Activated T-cell treated with anti-CD3 and anti-CD28 coated beads, Interleukin-2, amount 50 U/mL, for 72 hours (primary cell): ENCODE measurements at places on chromosomes 2 and 18.

DNA sequence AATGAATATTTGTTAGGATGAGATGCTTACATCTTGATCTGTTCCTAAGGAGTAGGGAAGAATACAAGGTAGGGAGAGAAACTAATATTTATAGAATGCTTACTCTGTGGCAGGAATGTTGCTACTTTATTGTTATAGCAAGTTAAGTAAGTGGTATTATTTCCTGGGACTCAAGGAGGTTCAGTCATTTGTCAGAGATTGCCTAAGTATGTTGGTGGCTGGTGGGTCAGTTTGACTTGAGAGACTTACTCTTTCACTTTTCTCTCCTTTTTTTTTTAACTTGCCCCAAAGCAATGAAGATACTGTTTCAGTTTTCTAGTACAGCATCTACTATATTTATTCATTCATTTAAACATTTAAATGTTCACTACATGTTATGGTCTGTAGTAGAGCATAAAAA lies 209.2 kb upstream of the STON1 start:
- DNase-seq = no peak

DNA sequence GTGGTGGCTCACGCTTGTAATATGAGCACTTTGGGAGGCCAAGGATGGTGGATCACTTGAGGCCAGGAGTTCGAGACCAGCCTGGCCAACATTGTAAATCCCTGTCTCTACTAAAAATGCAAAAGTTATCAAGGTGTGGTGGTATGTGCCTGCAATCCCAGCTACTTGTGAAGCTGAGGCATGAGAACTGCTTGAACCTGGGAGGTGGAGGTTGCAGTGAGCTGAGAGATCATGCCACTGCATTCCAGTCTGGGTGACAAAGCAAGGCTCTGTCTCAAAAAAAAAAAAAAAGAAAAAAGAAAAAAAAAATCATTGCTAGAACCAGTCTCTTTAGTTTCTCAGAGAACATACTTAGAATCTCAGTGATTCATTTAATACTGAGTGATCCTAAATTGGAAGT lies 217.1 kb downstream of the DYM start:
- no peak for DNase-seq

DNA sequence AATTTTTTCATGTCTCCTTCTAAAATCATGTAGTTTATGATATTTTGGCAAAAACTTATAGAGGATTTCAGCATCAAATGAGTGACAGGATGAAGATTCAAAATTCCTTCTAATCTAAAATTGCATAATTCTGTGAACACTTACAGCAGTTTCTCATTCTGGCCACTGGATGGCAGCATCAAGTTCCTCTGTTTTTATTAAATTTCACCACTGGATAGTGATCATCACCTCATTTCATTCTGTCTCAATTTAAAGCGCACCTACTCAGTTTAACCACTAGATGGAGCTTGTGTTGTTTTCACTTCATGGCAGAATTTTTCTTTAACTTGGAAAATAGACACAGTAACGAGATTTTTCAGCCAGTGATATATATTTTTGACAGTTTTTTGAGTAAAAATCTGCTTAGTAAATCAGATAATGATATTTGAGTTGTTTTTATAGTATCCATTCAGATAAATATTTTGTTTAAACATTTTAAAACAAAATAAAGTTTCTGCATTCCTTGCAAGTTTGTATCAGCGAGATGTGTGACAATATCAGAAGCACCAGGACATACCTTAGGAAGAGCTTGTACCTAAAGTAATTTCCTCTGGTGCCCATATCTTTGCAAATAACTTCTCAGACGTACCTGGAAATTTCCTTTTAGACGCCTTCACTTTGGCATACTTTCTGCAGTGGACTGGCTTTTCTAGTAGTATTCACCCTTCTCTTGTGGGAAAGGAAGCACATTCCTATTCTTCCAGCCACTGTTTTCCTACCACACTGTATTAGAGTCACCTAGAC lies 94.7 kb upstream of the ARHGAP15 start:
- peak; percentile 48 for DNase-seq

DNA sequence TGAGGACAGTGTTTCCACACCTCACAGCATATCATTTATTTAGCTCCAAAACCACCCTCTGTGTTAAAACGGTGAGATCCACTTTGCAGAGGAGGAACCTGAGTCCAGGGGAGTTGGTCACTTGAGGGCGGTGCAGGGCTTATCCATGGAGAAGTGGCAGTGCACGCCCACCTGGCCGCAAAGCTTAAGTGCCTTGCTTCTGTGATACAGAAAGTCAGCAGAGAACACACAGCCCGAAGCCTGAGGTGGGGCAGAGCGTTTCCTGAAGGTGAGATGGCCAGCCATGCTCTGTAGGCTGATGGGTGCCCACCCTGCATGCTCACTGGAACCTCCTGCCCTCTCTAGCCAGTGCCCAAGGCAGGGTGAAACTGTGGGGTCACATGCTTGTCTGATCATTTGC lies 87.3 kb downstream of the SH3RF3 start:
- no peak for DNase-seq

GRCh38 chr18:60675801-60676200 lies 303.2 kb upstream of the MC4R start:
- no peak for DNase-seq

GRCh38 chr2:64367444-64368232 lies 86.3 kb upstream of the LGALSL start:
- no peak for DNase-seq

DNA sequence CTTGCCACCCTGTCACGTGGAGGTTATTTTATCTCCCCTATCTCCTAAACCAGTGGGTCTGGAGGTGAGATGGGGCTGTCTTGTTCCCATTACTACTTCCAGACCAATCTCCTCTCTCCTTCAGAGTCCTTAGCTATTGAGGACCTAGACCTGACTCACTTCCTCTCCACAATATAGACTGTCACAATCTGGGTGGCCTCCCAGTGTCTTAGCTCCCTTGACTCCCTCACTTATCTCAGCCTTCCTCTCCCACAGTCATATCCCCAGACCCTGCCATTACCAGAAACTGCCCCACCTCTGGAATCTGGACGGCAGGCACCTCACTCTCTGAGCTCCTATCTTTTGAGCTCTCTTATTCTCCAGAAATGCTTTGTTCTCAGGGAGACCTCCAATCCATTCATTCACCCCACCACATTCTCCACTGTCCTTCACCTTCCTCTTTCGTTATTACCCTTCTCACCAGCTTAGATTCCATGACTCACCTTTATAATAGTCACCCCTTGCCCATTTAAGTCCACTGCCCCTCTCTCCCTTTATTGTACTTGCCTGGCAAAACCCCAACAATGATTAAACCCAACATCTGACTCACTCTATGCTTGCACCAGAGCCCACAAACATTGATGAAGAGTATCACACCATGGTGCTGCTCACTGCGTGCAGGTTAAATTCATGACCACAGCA lies 23.3 kb upstream of the SIX3 start:
- no peak for DNase-seq

- DNase-seq = no peak
Measured at GRCh38 chr2:77910136-77910535, 388.0 kb upstream of the LRRTM4 start.

DNA sequence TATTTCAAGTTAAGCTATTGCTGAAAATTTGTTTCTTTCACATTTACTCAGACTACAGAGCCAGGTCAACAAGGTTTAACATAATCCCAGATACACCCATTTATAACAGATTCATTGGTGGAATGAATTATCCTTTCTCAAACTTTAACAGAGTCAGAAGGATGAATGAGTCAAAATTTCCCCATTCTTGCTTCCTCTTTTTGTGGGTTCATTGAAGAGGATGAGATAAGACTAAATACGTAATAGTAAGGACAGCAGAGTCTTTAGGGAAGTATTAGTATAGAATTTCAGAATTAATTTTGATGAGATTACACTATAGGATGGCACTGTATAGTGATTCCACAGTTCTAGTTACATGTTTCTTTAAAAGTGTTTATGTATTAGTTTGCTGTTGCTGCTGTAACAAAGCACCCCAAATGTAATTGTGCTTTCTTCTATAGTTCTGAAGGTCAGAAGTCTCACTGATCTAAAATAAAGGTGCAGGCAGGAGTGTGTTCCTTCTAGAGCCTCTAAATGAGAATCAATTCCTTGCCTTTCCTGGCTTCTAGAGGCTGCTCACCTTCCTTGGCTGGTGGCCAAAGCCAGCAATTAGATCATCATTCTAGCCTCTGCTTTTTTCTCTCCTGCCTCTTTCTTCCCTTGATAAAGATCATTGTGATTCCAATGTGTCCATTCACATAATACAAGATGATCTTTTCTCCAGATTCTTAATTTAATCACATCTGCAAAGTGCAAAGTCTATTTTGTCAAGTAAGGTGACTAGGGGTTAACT lies 309.3 kb upstream of the PIK3C3 start:
- DNase-seq = no peak

DNA sequence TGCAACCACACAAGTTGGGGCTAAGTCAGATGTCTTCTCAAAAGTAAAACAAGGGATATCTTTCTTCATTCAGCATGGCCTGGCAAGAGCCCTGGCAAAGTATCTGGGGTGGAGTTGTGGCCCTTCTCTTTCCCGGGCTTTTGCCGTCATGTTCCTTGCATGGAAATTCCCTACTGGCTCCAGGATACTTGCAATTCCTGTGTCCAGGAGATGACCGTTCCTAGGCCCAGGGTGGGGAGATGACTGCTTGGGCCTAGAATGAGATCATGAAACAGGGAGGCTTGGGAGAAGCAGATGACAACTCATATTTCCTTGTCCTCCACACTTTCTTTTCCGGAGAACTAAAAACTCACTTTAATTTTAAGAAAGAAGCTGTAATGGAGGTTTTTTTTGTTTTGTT lies 60.9 kb downstream of the TGIF1 start:
- no peak for DNase-seq

- DNase-seq = no peak
Measured at GRCh38 chr2:159840616-159841015, 42.6 kb upstream of the CD302 start.

GRCh38 chr18:52620926-52621439 lies 281.0 kb downstream of the DCC start:
- DNase-seq = no peak

DNA sequence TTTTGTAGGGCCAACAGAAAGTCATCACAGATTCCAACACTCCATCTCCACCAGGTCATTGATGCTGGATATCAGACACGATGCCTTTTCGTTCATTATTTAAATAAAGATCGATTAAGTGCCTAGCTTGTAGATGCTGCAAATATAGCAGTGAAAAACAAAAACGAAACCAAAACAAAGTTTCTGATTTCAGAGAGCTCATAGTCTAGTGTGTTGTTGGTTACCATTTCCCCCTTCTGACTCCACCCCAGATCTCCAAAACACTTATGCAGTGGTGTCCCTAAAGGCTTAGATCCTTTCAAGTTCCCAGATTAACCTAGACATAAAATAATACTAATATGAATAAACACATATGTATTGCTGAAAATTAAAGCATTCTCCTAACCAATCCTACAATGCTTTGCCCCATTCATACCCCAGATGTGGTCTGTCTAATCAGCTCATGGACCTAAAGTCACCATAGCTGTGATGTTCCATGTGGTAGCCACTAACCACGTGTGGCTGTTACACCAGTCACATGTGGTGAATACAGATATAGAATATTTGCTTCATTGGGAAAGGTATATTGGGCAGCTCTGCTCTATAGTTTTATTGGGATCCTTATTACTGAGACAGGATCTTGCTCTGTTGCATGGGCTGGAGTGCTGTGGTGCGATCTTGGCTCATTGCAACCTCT lies 787.2 kb downstream of the TDRD15 start:
- no peak for DNase-seq

- DNase-seq = no peak
Measured at GRCh38 chr2:120510751-120511395, 164.9 kb downstream of the INHBB start.

DNA sequence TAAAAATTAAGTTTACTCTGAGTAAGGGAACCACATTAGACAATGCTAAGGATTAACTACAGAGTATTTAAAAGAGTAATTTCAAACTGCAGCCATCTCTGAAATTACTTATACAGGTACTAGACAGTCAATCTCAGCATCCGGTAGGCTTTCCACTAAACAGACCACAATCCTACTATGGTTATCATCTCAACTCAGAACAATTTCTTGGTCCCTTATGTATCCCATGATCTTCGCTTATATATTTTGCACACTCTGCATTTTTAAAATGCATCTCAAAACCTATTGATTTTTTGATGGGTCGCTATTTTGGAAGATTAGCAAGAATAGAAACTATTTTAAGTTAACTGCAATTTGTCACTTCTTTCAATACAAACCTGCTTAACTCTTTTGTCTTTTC lies 1.4 kb downstream of the PPP4R1 start:
- DNase-seq = no peak

DNA sequence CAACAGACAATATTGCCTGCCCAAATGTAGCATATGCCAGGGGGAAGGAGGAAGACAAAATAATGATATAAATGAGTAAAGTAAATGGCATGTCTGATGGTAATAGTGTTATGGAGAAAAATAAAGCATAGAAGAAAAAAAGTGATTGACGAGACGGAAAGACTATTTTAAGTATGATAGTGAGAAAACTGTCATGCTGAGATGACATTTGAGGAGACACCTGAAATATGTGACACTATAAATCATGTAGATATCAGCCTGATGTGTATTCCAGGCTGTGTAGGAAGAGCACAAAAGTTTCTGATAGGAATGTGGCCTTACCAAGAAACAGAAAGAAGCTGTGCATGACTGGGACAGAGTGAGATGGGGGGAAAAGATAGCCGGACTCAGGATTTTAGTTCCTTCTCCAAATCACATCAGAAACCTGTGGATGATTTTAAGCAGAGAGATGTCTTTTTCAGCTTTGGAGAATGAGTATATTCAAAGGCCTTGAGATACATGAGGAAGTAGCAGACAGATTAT lies 387.3 kb upstream of the SYT4 start:
- no peak for DNase-seq

- peak; percentile 7 for DNase-seq
Measured at GRCh38 chr2:171247741-171248662, 87.3 kb upstream of the TLK1 start.

DNA sequence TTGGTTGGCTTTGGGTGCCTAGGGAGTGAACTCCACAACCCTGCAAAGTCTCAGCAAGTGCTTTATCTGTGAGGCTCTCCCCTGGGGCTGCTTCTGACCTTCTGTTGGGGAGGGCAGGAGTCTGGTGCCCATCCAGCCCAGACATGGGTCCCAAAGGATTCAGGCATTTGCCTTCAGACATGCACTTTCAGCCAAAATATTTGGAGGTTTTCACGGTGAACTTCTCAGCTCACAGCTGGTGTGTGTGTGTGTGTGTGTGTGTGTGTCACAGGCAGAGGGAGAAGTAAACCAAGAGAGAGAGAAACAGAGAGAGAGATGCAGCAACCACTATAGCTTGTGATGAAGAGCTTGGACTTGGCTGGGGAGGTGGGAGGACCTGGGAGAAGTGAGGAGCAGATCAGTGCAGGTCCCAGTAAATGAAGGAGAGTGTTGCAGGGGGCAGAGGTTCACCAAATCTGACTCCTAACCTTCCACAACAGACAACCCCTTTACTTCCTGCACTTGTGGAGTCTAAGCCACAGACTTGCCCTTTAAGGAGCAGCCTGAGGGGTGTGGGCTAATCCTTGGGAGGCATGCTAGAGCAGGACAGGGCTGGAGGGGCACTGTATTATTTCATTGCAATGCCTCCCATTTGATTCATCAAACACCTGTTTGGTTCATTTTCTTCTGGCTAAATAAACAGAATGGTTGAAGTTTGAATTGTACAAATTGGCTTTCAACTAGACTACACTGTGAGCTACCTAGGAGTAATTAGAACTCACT lies 14.1 kb downstream of the SLC9A4 start:
- no peak for DNase-seq

- no peak for DNase-seq
Measured at GRCh38 chr2:22697054-22697788, 687.8 kb upstream of the KLHL29 start.

GRCh38 chr2:239806758-239807434 lies 218.2 kb downstream of the NDUFA10 start:
- no peak for DNase-seq
